ENCODE measurements at places on chromosomes 16 and 17.

- DNase-seq, result peak; percentile 16
Measured at GRCh38 chr16:54506741-54507500, 220.3 kb upstream of the IRX3 start.

- no peak for DNase-seq
Measured at GRCh38 chr17:49259663-49260010, 29.1 kb upstream of the PHOSPHO1 start.

DNA sequence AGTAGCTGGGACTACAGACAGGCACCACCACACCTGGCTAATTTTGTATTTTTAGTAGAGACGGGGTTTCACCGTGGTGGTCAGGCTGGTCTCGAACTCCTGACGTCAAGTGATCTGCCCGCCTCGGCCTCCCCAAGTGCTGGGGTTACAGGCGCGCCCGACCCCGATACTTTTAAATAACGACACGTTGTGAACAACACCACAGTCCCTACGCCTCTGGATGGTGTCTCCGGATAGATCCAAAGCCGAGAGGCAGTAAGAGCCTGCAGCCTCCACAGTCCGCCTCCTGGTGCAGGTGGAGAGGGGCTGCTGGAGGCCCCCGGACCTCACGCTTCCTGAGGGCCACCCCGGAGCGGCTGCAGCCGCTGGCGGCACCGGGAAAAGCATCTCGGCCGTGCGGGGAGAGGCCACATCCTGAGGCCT lies 741 bp upstream of the TLCD3A start:
- peak; percentile 21 for DNase-seq

- peak; percentile 44 for DNase-seq
Measured at GRCh38 chr16:20938426-20938825, 37.9 kb downstream of the LYRM1 start.

- no peak for DNase-seq
Measured at GRCh38 chr17:29096094-29096493, 53.2 kb downstream of the PIPOX start.

DNA sequence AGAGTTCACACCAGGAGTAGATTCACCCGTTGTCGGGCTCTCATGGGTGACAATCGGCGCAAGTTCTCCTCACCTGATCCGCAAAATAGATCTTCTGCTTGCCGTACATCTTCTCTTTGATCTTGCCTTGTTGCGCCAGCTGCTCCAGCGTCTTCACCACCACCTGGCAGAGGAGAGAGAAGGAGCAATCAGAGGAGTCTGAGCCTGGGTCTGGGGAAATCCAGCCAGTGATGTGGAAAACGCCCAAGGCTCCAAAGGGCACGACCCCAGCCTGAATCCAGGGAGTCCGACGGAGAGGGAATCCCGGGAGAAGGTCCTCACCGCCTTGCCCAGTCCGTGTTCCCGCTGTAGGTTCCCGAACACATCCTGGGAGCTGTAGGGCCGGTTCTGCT lies 393 bp downstream of the PSMC3IP start:
- no peak for DNase-seq

- no peak for DNase-seq
Measured at GRCh38 chr17:82321947-82322466, 4.6 kb upstream of the CD7 start.

GRCh38 chr17:60995680-60996079 lies 318.0 kb downstream of the BCAS3 start:
- no peak for DNase-seq

GRCh38 chr16:31397096-31397660 lies 4.0 kb downstream of the ITGAD start:
- DNase-seq, result no peak

- no peak for DNase-seq
Measured at GRCh38 chr17:42092939-42093338, 5.3 kb downstream of the ZNF385C start.
